Activated naive CD4-positive, alpha-beta T cell treated with anti-CD3 and anti-CD28 coated beads, Interleukin-2, amount 10 ng/mL, durations not matched to agents 7 days and 5 days (primary cell): ENCODE measurements at places on chromosomes 16 and 17.
A peak's percentile ranks its signal among the peaks of the same experiment; 100 is the strongest.

- DNase-seq: no peak
Measured at GRCh38 chr17:53696286-53696685, 126.4 kb upstream of the KIF2B start.

- DNase-seq: peak; percentile 77
Measured at GRCh38 chr16:2532494-2533141, 1.4 kb upstream of the CEMP1 start.

GRCh38 chr16:57569306-57569946 lies 27.0 kb downstream of the ADGRG5 start:
- DNase-seq: no peak

DNA sequence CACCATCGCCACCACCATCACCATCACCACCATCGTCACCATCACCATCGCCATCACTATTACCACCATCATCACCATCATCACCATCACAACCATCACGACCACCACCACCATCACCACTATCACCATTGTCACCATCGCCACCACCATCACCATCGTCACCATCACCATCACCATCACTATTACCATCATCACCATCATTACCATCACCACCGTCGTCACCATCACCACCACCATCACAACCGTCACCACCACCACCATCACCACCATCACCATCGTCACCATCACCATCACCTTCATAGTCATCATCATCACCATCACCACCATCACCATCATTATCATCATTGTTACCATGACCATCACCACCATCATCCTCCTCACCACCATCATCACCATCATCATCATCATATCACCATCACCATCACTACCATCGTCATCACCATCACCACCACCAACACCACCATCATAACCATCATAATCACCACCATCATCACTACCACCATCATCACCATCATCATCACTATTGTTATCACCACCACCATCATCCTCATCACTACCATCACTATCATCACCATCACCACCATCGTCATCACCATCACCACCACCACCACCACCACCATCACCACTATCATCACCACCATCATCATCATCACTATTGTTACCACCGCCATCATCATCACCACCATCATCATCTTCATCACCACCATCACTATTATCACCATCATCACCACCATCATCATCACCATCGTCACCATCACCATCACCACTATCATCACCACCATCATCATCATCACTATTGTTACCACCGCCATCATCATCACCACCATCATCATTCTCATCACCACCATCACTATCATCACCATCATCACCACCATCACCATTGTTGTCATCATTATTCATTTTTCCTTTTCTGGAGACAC lies 51.5 kb upstream of the ZNF469 start:
- DNase-seq: no peak

- DNase-seq: no peak
Measured at GRCh38 chr16:67657751-67658518, 2.1 kb downstream of the ACD start.

DNA sequence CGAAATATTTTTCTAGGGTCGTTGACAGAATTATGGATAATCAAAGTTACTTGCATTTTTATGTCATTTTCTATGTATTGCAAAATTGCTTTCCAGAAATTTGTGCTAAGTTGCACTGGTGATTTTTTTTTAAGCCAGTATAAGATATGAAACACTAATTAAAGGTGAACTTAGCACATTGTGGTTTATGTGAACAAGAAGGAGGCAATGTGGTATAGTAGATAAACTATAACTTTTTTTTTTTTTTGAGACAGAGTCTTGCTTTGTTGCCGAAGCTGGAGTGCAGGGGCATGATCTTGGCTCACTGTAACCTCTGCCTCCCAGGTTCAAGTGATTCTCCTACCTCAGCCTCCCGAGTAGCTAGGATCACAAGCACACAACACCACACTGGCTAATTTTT lies 13.2 kb downstream of the DGKE start:
- DNase-seq: no peak

- DNase-seq: peak; percentile 87
Measured at GRCh38 chr16:74601126-74601871, 5.6 kb downstream of the GLG1 start.

GRCh38 chr17:29061036-29061435 lies 18.1 kb downstream of the PIPOX start:
- no peak for DNase-seq

- DNase-seq: peak; percentile 11
Measured at GRCh38 chr17:145671-146541, 8.5 kb downstream of the SCGB1C2 start.

DNA sequence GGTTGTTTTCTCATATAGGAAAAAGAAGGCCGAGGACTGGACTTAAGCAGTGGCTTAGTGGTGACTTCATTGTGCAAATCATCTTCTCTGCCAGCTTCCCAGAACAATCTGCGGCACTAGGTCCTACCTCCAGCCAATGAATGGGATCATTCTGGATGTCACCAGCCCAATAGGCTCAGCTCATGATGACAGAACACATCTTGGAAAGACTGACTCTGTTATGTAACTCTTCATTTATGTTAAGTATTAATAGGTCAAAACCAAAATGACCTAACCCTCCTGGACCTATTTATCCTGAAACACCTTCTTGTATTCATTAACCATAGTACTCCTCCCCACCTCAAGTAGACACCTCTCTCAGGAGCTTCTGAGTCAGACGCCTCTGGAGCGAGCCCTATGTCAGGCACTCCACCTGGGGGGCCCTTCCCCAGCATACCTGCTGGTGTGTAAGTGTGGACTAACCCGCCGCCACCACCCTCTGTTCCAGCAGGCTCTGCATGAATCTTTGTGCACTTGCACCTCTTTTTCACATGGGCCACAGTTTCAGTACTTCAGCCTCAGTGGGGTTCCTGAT lies 7.2 kb downstream of the ARL2BP start:
- no peak for DNase-seq

GRCh38 chr16:66476328-66477027 lies 49.4 kb downstream of the BEAN1 start:
- peak; percentile 65 for DNase-seq

GRCh38 chr16:641326-642188 lies at the start of gene MCRIP2:
MCRIP2 (plus strand) TSS chr16:641828; CDS start chr16:641992, 164 bp downstream.
- DNase-seq: peak; percentile 83

DNA sequence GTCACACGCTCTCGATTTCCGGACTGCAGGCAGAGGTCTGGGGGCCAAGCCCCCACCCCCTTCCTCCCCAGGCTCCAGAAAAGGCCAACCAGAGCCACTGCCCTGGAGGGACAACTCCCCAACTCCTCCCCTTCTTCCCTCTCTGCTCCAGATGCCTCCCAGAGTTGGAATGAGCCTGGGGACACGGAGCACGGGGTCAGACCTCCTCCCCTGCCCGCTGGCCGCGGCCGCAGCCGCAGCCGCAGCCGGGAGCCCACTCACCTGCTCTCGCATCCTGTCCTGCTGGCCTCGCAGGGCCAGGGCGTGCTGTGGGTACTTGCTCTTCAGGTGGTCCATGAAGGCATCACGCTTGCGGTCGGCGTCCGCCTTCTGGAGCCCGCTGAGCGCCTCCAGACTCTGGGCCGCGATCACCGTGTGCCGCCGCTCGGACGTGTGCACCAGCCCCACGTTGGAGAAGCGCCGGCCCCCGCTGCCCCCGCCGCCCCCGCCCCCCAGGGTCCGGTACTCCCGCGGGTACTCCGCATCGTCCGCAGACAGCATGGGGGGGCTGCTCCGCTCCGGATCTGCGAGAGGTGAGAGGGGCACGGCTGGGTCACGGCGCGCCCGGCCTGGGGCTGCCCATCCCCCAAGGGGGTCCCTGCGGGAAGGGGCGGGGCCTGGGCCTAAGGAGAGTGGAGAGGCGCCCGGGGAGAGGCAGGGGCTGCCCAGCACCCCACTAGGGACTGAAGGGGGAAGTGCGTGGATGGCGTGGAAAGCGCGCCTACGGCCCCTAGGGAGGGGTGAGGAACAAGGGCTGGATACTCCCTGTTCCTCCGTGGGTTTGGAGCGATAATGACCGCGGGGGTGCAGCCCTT lies 27.3 kb downstream of the SRCIN1 start:
- DNase-seq: no peak

DNA sequence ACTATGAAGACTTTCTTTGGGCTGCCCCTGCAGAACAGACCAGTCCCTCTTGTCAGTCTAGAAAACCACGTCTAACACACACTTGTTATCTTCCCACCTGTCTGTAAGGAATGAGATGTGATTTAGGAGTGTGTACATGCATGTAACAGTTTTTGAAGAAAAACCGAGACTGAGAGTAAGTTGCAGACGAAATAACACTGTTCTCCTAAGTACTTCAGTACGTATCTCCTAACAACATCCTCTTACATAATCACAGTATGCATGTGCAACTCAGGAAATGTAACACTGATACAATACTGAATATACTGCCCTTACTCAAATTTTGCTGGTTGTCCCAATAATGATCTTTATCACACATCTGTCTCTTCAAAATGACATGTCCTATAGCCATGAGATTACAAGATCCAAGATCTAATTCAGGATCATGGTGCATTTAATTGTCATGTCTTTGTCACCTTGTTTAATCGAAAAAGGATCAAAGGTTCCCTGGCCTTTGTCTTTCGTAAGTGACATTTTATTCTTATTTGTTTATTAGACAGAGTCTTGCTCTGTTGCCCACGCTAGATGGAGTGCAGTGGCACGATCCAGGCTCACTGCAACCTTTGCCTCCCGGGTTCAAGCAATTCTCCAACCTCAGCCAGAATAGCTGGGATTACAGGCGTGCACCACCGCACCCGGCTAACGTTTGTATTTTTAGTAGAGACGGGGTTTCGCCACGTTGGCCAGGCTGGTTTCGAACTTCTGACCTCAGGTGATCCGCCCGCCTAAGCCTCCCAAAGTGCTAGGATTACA lies 25.6 kb downstream of the CREBBP start:
- DNase-seq: no peak

GRCh38 chr16:30524575-30525568 lies 1.5 kb downstream of the ZNF768 start:
- no peak for DNase-seq

GRCh38 chr16:68166264-68166663 lies 69.7 kb downstream of the ESRP2 start:
- no peak for DNase-seq

DNA sequence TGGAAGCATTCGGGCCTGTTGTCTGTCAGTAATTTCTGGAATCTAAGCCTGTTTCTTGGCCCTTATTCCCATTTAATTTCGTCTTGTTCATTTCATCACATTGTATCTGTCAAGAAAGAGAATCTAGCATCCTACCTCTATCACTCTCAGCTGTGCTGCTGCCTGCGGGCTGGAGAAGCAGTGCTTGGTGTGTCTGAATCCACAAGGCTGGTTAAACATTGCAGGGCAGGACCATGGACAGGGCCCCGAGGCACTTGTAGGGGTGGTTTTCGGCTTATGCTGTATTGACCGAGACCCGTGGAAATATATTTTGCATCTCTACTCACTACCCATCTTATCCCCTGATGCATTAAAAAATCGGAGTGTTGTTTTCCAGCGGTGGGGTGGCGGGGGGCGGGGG lies 3.1 kb downstream of the RAB11FIP4 start:
- DNase-seq: peak; percentile 83

GRCh38 chr17:28812748-28813377 lies 29.7 kb downstream of the FAM222B start:
- no peak for DNase-seq

- DNase-seq: no peak
Measured at GRCh38 chr17:73384926-73385325, 73.1 kb upstream of the CDC42EP4 start.

GRCh38 chr16:77344341-77344740 lies 90.5 kb downstream of the ADAMTS18 start:
- DNase-seq: no peak

GRCh38 chr17:9982159-9982558 lies 77.1 kb upstream of the RCVRN start:
- DNase-seq: no peak

- no peak for DNase-seq
Measured at GRCh38 chr16:13708347-13709120, 211.4 kb upstream of the ERCC4 start.

GRCh38 chr16:53220585-53220984 lies 165.8 kb downstream of the CHD9 start:
- DNase-seq: no peak

DNA sequence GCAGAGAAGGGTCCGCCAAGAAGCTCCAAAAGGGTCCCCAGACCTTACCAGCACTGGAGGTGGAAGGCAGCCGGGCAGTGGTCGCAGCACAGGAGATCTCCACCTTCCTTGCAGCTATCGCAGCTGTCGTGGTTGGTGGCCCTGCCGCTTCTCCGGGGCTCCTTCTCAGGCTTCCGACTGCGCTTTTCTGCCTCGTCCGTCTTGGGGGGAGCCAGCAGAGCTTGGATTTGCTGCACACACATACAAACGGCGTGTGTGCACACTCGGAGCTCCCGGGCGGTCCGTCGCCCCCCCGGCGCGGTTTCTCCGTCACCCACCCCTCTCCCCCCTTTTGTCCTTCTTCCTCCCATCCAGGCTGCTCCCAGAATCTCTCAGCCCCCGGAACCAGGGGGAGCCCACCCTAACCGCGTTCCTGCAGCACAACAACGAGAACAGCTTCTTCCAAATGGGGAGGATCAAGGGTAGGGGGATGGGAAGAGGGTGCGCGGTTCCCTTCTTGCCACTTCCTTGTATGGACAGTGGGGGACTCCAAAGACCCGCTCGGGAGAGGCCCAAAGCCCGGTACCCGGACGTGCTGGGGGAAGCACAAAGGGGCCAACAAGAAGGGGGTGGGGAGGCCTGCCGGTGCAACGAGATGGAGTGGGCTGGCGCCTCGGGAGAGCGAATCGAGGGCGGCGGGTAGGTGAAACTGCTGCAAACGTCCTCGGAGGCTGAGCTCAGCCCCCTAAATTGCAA lies 1.1 kb downstream of the PHF12 start:
- DNase-seq: peak; percentile 74

GRCh38 chr17:73624496-73624988 lies 19.7 kb downstream of the SDK2 start:
- no peak for DNase-seq

DNA sequence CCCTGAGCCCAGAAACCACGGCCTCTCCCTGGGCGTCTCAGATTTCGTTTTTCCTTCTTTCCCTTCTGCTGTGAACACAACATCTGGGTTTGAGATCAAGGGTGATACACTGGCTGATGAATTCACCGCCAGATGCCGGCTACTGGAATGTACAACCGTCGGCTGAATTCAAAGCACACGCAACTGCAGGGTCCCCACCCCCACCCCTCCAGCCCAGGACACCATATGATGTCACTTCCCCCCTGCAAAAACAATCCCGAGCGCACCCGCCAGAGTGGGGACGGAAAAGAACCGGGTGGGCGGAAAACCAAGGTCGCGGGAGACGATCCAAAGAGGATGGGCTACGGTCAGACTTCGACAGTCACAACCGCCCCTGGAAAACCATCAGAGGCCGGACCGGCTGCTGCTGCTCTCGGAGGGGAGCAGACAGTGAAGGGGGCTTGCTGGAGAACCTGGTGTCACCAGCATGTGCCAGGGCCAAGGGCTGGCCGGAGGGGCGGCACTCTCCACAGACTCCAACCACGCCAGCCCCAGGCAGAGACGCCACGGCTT lies 23.3 kb downstream of the CEP295NL start:
- DNase-seq: peak; percentile 47
